ENCODE measurements at places on chromosomes 2 and 18.
A peak's percentile ranks its signal among the peaks of the same experiment; 100 is the strongest.

DNA sequence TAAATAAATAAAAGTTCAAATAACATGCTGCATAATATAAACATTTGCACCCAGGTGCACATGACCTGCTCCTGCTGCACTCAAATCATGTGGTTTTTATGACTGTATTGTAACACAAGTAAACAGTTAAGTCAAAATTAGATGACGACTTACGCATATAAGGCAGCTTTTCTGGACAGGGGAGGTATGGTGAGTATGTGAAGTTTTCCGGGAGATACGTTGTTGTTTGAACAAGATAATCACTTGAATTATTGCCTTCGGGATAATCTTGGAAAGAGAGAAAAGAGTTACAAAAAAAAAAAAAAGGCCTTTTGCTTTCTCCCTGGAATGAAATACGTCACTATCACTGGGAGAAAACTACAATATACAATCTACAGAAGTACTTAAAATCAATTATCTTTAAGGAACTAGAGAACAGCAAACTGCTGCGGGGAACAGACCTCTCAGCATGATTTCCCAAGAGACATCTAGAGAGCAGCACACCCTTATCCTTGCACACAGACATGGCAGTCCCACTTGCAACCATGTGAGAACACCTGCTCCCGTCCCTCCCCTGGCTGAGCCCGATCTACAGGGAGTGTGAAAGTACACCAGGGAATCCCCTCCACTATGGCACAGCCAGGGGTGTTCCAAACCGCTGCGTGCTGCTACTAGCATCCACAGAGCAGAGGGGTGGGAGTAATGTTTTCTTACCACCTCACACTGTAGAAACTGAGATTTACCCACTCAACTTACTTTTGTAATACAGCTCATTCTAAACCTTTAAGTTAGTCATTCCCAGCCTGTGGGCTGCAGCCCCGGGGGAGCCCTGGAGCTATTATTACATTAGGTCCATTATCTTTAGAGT lies 26.3 kb downstream of the B4GALT6 start:
- DNase-seq = no peak

DNA sequence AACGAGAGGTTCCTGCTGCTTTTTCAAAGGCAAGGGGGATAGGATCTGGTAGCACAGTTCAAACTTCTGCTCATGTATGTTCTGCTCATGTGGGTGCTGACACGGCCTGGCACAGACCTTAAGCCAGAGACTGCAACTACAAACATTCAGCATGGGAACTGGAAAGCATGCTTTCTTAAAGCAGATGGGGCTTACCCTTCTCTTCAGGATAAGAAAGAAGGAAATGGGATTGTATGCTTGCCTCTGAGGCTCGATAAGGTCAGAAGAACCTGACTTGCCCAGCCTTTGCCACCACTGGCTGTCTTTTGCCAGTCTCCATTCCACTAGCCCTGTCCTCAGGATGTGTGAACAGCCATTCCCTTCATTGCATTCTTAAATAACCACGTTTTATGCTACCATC lies 10.7 kb downstream of the DOCK10 start:
- no peak for DNase-seq

GRCh38 chr2:196607073-196607472 lies 32.4 kb upstream of the CCDC150 start:
- DNase-seq = no peak

DNA sequence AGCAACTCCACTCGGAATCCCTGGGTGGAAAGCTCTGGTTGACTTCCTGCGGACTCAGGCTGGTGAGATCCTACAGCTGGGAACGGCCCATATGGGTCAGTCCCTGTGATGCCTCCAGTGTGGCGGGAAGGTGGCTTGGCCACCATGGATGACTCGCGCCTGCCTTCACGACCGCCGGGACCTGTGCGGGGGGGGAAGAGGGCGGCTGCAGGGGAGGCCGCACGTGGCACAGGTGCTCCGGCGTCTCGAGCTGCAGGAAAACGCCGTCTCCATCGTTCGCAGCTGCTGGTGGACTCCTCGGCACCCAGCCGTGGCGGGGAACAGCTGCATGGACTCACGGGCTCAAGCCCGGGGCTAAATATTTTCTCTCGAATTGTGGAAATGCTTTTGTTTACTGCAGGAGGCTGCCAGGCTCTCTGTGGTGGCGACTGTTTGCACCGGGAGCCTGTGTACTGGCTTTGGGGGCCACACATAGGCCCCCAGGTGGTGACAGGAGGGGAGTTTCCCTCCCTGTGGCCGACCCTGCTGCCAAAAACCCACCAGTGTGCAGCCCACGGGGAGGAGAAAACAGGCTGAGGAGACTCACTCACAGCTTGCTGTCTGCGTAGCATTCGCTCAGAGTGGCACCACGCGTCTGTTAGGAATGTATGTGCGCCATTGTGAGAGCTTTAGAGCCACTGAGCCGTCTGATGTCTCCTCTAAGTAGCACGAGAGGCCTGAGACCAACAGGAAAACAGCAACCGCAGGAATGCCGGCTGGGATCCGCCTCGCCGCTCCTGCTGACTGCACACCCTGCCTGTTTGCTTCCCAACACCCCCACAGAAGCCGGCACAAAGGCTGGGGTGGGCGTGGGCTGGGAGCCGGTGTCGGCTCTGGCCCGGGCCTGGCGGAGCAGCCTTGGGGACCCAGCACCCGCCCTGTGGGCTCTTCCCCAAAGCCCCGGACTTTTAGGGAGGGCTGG lies 89.2 kb downstream of the NFATC1 start:
- DNase-seq = peak; percentile 95

DNA sequence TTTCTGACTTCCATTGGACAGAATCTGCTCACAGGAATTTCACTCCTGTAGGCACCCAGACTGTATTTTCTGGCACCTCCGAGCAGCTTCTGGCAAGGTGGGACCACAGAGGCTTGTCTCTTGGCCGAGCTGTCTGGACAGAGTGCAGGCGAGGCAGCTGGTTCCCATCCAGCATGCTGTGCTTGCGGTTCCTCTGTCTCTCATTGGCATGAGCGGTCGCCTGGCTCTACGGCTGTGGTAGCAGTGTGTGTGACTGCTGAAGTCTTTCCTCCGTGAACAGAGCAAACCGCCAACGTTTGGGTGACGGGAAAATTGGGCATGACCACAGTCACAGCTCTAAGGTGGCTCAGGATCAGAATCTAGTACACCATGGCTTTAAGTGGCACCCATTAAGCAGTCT lies 411.7 kb upstream of the NETO1 start:
- no peak for DNase-seq

DNA sequence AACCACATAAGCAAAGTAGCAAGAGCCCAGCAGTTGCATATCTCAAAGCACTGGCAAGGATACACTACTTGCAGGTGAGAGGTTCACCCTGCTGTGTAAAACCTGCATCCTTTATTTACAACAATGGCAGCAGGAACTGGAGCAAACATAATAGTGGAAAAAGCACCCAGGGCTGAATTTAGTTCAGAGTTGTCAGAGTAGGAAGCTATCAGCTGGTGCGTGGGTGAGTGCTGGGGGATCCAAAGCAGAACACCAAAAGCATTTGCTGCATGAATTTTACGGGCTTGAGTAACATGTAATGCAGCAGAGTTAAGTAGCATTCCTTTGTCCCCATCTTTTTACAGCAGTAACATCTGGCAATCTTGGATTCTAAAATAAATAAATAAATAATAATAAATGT lies 73.5 kb upstream of the SRD5A2 start:
- no peak for DNase-seq

- no peak for DNase-seq
Observed at GRCh38 chr2:133169274-133169912, 398.9 kb downstream of the NCKAP5 start.

GRCh38 chr2:191670076-191670475 lies 7.9 kb upstream of the NABP1 start:
- DNase-seq = no peak

- DNase-seq = no peak
Observed at GRCh38 chr2:202687276-202687675, 52.5 kb downstream of the FAM117B start.

- no peak for DNase-seq
Observed at GRCh38 chr2:149544692-149545091, 42.9 kb downstream of the MMADHC start.

DNA sequence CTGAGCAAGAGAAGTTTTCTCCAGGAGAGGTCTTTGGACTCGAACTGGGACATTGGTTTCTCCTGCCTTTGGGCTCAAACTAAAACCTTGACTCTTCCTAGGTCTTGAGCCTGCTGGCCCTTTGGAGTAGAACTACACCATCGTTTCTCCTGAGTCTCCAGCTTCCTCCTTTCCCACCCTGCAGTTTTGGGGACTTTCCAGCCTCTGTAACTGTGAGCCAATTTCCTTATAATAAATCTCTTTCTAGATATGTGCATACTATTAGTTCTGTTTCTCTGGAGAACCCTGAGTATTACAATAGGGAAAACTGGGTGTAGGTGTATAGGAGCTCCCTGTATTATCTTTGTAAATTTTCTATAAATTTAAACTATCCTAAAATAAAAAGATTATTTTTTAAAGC lies 219.8 kb upstream of the AGAP1 start:
- no peak for DNase-seq

GRCh38 chr2:37080266-37080665 lies 3.9 kb downstream of the HEATR5B start:
- no peak for DNase-seq

- DNase-seq = no peak
Observed at GRCh38 chr2:237501892-237502513, 15.0 kb downstream of the MLPH start.

DNA sequence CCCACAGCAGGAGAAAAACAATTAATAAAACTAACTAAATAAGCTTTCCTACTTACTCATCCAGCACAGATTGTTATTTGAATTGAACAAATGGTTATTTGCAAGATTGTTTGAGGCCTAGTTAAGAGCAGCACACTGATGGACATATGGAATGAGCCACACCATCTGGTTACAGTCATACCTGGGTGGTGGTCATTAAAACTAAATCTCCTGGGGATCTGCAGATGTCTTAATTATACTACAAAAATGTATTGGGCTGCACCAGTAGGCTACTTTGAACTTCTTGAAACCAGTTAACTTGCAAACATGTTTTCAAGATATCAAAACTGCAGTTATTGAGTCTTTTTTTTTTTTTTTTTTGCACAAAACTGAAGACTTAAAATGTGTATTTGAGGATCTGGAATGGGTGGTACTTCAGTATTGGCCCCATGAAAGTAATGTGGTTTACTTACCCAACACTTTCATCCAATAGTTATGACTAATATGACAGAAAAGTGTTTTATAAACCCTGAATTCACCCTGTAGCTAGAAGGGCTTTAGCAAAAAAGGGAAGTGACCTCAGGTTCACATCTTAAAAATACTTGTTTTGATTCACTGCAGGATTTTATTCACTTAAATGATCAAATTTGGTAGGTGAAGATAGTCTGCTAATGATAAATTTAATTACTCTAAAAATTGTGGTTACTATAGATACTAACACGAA lies 10.8 kb downstream of the AGFG1 start:
- no peak for DNase-seq

DNA sequence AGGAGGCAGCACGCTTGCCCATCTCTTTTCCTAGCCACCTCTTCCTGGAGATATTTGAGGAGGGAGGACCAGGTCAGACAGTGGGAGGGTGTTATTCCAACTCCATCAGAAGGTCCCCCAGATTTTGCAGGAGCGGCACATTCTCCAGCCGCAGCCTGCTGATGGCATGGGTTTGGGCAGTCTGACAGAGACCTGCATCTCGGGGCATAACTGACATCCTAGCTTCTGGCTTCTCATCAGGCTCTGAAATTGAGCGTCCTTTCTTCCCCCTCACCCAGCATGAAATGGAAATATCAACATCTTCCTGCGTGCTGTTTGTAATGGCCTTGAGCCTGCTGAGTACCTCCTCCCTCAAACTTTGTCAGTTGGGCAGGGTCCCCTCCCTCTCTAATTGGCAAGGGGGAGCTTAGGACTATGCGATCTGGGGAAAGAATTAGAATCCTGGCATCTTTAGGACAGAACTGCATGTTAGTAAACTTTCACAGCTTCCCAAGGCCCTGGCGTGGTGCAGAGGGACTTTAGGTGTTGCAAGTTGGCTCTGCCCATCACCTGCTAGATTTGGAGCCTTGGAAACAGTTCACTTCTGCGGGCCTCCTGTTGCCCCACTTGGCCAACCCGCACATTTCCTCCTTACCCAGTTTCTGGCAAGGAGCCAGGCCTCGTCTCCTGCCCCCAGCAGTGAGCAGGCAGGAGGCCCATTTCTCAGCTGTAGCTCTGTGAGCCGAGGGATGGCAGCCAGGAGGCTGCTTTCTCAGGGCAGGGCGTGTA lies 2.2 kb downstream of the ITM2C start:
- no peak for DNase-seq

GRCh38 chr2:241988146-241988545 lies 118.6 kb downstream of the RTP5 start:
- no peak for DNase-seq

GRCh38 chr18:65221115-65221514 lies 529.7 kb upstream of the CDH7 start:
- DNase-seq = no peak

- no peak for DNase-seq
Observed at GRCh38 chr18:34884436-34884835, 156.8 kb upstream of the MAPRE2 start.

GRCh38 chr2:119011162-119011909 lies 69.3 kb downstream of the MARCO start:
- no peak for DNase-seq

DNA sequence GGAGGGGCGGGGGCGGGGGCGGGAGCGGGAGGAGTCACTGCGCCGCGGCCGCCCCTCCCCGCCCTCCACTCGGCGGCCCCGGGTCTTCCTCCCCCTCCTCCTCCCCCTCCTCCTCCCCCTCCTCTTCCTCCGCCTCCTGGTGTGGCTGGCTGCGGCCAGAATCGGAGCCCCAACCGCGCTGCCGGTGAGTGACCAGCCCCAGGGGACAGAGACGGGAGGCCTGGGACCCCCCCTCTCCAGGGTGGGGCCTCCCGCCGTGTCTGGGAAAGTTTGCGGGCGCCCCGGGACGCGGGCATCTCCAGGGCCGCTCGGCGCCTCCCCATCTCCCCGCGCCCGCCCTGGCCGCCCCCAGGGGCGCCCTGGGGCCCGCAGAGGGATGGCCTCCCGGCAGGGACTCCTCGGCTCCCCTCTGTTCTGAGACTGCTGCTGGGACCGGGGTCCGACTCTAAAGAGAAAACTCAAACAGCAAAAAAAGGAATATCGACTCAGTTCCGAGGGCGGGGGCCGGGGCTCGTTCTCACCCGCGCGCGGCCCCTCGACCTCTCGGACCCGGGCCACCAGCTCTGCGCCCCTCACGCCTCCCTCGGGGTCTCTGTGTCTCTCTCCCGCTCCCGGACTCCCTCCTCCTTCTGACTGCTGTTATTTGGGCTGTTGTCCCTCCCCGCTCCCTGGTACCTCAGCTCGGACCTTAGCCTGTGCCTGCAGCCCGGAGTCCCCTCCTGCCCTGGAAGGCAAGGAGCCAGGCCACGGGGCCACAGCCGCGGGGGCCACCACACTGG lies at the start of gene STON1:
STON1 (plus strand) TSS at position 122 of the 779 bp plus-strand sequence. CDS start 50,480 bp downstream, outside the sequence.
- no peak for DNase-seq

- no peak for DNase-seq
Observed at GRCh38 chr2:19872302-19872701, 29.5 kb downstream of the TTC32 start.

- peak; percentile 87 for DNase-seq
Observed at GRCh38 chr18:59502274-59503175, 143.5 kb upstream of the LMAN1 start.

- DNase-seq = no peak
Observed at GRCh38 chr2:98561902-98562695, 46.2 kb downstream of the COA5 start.
